ENCODE measurements at places on chromosomes 5 and 9. TPM values are rescaled to one million over a fixed set of nuclear protein-coding genes. Genes with fewer than 3 reads are reported as not detected.

SLC25A2 gene
- 0.69 TPM for total RNA-seq

- H3K36me3 ChIP-seq: no peaks in the 10 kb centered on the region
- H3K27ac ChIP-seq: peak overlapping the region; percentile 32
- no peak for DNase-seq
- peaks cover 14% of the 10 kb centered on the region for H3K4me1 ChIP-seq
These were observed 28.4 kb downstream of the PCDHGC5 start for GRCh38 chr5:141517312-141517711.

DNA sequence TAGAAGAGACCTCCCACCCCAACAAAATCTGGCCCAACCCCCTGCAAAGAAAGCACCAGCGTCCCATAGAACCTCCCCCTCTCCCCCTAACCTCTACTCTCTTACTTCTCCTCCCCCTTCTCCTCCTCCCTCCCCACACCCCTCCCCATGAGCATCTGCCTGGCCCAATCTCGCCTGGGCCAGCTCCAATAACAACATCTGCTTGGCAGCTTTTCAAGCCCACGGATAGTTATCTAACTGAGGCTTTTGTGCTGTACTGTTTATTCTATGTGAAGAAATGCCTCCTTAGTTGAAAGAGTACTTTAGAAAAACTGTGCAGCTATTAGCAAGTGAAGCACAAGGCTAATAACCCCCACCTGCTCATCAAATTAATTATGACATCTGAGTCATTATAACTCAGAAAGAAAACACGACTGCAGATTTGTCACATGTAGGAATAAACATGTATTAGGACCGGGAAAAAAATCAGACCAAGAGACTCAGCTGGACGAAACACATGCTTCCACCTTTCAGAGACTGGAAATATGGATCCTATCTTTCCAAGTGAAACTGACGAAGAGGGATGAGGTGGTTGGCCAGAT is 42.8 kb downstream of the NFIB start:
- no peak overlapping the region for H3K4me3 ChIP-seq
- no peaks in the 10 kb centered on the region for H3K27me3 ChIP-seq
- peaks cover 4% of the 10 kb centered on the region for H3K4me1 ChIP-seq
- H3K27ac ChIP-seq: no peak overlapping the region
- H3K36me3 ChIP-seq: no peaks in the 10 kb centered on the region
- DNase-seq: no peak

- H3K4me3 ChIP-seq: no peak overlapping the region
- H3K4me1 ChIP-seq: no peaks in the 10 kb centered on the region
- H3K36me3 ChIP-seq: no peaks in the 10 kb centered on the region
These were observed 59.2 kb downstream of the MEGF9 start for GRCh38 chr9:120655005-120655622.

- no peaks in the 10 kb centered on the region for H3K4me1 ChIP-seq
- no peak for DNase-seq
- H3K4me3 ChIP-seq: no peak overlapping the region
- no peak overlapping the region for H3K27ac ChIP-seq
- H3K27me3 ChIP-seq: no peaks in the 10 kb centered on the region
These were observed 101.2 kb downstream of the ZCCHC7 start for GRCh38 chr9:37221489-37222106.

- DNase-seq: peak; percentile 52
- H3K27me3 ChIP-seq: no peaks in the 10 kb centered on the region
- H3K4me3 ChIP-seq: no peak overlapping the region
- peaks cover 8% of the 10 kb centered on the region for H3K36me3 ChIP-seq
These were observed 852 bp downstream of the ZNF354C start for GRCh38 chr5:179061025-179061424.

GRCh38 chr5:139884144-139884543 is 88.5 kb downstream of the PSD2 start:
- no peaks in the 10 kb centered on the region for H3K27me3 ChIP-seq
- H3K27ac ChIP-seq: no peak overlapping the region
- peaks cover 2% of the 10 kb centered on the region for H3K36me3 ChIP-seq
- H3K4me3 ChIP-seq: no peak overlapping the region
- no peaks in the 10 kb centered on the region for H3K4me1 ChIP-seq
- peak; percentile 42 for DNase-seq

DNA sequence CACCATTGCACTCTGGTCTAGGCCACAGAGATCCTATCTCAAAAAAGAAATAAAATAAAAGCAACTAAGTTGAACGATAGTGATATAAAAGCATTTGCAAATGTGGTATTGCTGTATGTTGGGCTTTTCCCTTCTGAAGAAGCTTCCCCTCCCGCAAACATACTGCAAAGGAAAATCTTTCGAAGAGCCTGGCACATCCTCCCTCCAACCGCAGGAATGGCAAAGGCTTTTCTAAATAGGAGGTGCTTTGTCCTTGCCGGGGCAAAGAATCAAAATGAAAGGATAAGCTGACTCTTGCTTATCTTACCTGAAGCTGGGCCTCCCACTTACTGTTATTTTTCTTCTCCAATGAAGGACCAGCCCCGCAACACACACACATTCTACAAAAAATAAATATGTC is 45.8 kb downstream of the SERINC5 start:
- no peaks in the 10 kb centered on the region for H3K4me1 ChIP-seq
- no peak overlapping the region for H3K4me3 ChIP-seq
- no peaks in the 10 kb centered on the region for H3K27me3 ChIP-seq
- no peak for DNase-seq
- H3K36me3 ChIP-seq: no peaks in the 10 kb centered on the region

- H3K27ac ChIP-seq: no peak overlapping the region
- H3K27me3 ChIP-seq: no peaks in the 10 kb centered on the region
- peaks cover 2% of the 10 kb centered on the region for H3K4me1 ChIP-seq
- DNase-seq: no peak
These were observed 307.4 kb downstream of the NFIB start for GRCh38 chr9:14006386-14007187.

DNA sequence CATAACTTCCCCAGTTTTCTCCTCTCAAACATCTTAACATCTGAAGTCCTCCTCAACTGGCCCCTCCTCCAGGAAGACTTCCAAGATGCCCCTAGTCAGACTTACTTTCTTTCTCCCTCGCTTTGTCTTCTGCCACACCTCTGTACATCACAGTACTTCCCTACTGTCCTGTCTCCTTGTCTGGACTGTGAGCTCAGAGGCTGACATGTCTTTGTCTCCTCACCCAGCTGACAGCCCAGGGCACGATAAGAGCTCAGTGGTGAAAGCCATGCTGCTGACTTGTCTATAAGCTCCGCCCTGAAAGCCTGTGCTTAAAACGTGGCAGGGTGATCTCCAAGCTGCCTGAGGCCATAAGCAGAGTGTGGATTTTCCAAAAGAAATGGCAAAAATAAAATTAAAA is 33.0 kb upstream of the SLC25A51 start:
- H3K4me1 ChIP-seq: peaks cover 5% of the 10 kb centered on the region
- DNase-seq: no peak
- H3K27ac ChIP-seq: no peak overlapping the region
- no peak overlapping the region for H3K4me3 ChIP-seq
- no peaks in the 10 kb centered on the region for H3K36me3 ChIP-seq

GRCh38 chr5:71955723-71956122 is 151.6 kb upstream of the MAP1B start:
- H3K4me1 ChIP-seq: no peaks in the 10 kb centered on the region
- no peaks in the 10 kb centered on the region for H3K27me3 ChIP-seq
- DNase-seq: no peak
- H3K27ac ChIP-seq: no peak overlapping the region

DNA sequence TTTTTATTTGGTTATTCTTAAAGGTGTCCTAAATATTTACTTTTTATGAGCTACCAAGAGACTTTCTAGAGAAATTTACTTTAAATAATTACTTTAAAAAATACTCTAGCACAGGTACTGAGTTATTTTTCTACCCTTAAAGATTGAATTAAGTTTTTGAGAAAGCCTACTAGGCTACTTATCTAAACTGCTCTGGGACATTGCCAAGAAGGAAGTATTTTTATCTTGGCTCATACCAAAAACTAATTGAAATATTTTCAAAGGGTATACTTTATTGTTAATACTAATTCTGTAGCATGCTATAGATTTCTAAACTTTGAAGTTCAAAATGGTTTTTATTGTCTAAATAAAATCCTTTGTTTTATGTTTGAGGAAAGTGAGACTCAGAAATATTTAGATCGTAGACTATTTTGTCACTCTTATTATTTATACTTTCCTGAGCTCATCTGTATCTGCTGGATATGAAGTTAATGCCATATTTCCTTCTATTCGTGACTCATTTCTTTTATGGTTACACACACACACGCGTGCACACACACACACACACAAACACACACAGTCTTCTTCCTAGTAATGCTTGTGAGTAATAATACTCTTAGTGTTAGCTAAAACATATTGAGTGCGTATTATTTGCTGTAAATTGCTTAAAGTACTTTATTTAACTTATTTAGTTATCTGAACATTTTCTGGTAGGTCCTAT is 89.5 kb downstream of the MAN2A1 start:
- no peak overlapping the region for H3K4me3 ChIP-seq
- no peak for DNase-seq
- H3K27me3 ChIP-seq: no peaks in the 10 kb centered on the region
- H3K36me3 ChIP-seq: peaks cover 3% of the 10 kb centered on the region
- H3K27ac ChIP-seq: no peak overlapping the region
- no peaks in the 10 kb centered on the region for H3K4me1 ChIP-seq

DNA sequence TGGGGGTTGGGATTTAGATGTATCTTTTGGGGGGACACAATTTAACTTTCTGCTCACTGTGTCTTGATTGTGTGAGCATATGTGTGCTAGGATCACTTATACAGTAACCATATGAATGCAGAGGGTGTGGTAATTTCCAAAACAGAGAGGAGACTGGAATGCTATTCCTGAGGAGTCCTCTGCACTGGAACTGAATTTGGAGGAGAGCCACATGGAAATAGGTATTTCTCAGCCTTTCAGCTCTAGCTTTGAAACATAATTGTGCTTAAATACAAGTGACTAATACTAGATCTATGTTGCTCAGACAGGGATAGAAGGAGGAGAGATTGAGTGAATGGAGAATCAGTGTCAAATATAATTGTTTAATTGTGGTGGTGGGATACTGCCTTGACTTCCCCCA is 45.5 kb downstream of the FOCAD start:
- H3K27ac ChIP-seq: no peak overlapping the region
- no peaks in the 10 kb centered on the region for H3K4me1 ChIP-seq
- H3K36me3 ChIP-seq: no peaks in the 10 kb centered on the region
- no peak overlapping the region for H3K4me3 ChIP-seq

DNA sequence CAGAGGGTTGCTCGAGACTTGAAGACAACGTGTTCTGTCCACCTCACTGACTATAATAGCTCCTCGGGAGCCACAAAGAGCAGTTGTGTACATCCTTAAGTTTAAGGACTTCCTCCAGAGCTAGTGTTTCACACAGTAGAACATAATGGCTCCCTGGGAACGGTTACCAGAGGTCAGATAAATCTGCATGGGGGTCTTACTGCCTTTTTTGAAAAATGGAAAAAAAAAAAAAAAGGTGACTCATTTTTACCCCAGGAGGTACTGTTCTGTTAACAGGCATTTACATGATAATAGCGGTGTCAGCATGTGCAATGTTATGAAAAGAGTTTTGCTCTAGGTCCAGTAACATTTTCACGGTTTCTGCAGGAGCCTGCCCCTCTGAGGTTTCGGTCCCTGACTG is 498.9 kb upstream of the WWC1 start:
- no peak overlapping the region for H3K4me3 ChIP-seq
- H3K27ac ChIP-seq: no peak overlapping the region
- no peaks in the 10 kb centered on the region for H3K36me3 ChIP-seq
- H3K4me1 ChIP-seq: no peaks in the 10 kb centered on the region

GRCh38 chr9:86036555-86036954 is 62.8 kb downstream of the GOLM1 start:
- no peaks in the 10 kb centered on the region for H3K27me3 ChIP-seq
- H3K4me1 ChIP-seq: no peaks in the 10 kb centered on the region
- H3K4me3 ChIP-seq: no peak overlapping the region
- DNase-seq: no peak
- no peaks in the 10 kb centered on the region for H3K36me3 ChIP-seq

DNA sequence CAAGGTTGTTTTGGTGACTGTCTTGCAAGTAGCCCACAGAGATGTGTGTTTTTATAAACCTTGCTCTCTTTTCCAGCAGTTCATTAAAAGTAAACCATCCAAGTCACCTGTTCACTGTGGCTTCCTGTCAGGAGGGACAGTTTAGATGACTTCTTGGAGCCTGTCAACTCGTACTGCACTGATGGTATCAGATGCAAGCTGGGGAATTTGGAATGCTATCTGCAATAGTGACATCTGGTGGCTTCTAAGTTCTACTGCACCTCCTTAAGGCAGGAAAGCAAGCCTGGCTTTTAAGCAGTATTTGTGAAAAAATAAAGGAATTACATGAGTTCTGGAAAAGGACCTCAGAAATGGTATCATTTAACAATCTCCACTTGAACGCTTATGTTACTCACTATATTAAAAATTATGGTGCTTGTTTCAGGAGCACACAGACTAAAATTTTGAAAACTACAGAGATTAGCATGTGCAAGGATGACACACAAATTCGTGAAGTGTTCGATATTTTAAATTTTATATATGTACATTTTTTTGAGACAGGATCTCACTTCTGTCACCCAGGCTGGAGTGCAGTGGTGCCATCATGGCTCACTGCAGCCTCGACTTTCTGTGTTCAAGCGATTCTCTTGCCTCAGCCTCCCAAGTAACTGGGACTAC is 164.0 kb downstream of the TTC39B start:
- H3K36me3 ChIP-seq: no peaks in the 10 kb centered on the region
- no peak for DNase-seq
- no peak overlapping the region for H3K4me3 ChIP-seq
- H3K27me3 ChIP-seq: no peaks in the 10 kb centered on the region
- no peaks in the 10 kb centered on the region for H3K4me1 ChIP-seq

PCDHGC3 gene
- 116 TPM for total RNA-seq

- peaks cover 5% of the 10 kb centered on the region for H3K4me1 ChIP-seq
- H3K27ac ChIP-seq: no peak overlapping the region
- H3K4me3 ChIP-seq: no peak overlapping the region
- no peaks in the 10 kb centered on the region for H3K27me3 ChIP-seq
These were observed 23.9 kb downstream of the TLE1 start for GRCh38 chr9:81665322-81665871.

DNA sequence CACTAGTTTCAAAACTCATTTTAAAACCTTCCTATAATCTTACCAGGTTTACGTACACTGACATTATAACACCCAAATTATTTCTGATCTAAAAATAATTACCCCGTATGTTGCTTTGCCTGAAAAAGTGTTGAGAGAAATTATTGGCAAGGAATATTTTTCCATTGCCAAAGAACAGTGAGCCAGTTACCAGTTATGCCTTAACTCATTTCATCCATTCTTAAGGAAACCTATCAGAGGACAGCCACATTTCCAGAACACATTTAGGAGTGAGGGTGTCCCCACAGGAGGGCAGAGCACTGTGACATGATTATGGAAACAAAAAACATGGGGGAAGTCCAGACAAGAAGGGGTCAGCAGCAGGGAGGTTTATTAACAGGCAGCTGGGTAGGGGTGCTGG is 52.2 kb downstream of the GABBR2 start:
- peaks cover 4% of the 10 kb centered on the region for H3K4me1 ChIP-seq
- H3K4me3 ChIP-seq: no peak overlapping the region
- DNase-seq: no peak
- no peaks in the 10 kb centered on the region for H3K36me3 ChIP-seq
- no peak overlapping the region for H3K27ac ChIP-seq
- no peaks in the 10 kb centered on the region for H3K27me3 ChIP-seq
